M059J (cell line): ENCODE measurements at places on chromosomes 3 and 15. TPM values are rescaled to one million over a fixed set of nuclear protein-coding genes. Genes with fewer than 3 reads are reported as not detected.
A peak's percentile ranks its signal among the peaks of the same experiment; 100 is the strongest.

The SH3GL3 gene
- 0.27 TPM in 1 of 2 replicates, not detected in the other for total RNA-seq

The TM6SF1 gene
- total RNA-seq: 0.52 and 1.1 TPM in 2 replicates

The RAB8B gene
- total RNA-seq: 37.8 and 48.5 TPM in 2 replicates

The DCUN1D1 gene
- total RNA-seq: 27.7 and 33.4 TPM in 2 replicates

- peak; percentile 39 for DNase-seq
These were observed 23.7 kb downstream of the CFAP92 start for GRCh38 chr3:128969993-128970739.

- no peak for DNase-seq
These were observed 16.7 kb upstream of the SLC7A14 start for GRCh38 chr3:170602556-170602955.

DNA sequence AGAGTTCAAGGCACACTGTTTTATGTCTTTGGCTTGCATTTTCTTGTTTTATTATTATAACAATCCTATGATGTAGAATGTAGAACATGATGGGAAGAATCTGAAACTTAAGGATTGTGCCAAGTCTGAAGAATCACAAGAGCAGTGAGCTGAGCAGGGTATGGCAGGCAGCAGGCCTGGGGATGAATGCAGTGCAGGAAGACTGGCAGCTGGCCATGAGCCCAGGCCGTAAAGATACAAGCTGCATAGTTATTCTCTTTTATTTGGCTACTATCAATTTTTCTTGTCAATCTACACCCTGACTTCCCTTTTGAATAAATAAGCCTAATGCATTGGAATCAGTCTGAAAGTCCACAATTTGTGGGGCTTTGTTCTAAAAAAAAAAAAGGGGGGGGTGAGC lies 89.6 kb upstream of the ARPP21 start:
- DNase-seq: no peak

- no peak for DNase-seq
These were observed 32.8 kb downstream of the SCN5A start for GRCh38 chr3:38616658-38617057.

DNA sequence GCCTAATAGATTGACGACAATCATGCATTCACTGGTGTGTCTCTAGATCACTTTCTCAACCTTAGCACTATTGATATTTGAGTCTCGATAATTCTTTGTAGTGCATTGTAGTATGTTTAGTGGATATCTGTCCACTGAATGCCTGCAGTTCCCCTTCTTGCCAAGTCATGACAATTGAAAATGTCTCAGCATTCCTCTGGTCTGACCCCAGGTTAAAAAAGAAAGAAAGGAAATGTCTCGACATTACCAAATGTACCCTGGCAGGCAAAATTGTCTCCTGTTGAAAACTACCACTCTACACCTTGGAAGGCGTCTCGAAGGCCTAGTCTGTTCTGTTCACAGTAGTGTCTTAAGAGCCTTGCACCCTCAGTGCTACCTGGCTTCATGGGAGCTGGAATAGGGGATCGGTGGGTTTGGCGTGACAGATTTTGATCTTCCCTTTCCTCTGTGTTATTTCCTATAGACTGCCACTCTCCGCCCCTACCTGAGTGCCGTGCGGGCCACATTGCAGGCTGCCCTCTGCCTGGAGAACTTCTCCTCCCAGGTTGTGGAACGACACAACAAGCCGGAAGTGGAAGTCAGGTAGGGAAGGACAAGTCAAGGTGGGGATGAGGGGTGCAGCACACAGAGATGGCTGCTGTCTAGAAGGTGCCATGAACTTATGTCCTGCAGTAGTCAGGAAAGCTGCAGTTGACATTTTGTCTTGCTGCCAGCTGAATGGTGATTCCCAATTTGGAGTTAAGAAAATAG lies 4.5 kb downstream of the ARPC4 start:
- DNase-seq: no peak

DNA sequence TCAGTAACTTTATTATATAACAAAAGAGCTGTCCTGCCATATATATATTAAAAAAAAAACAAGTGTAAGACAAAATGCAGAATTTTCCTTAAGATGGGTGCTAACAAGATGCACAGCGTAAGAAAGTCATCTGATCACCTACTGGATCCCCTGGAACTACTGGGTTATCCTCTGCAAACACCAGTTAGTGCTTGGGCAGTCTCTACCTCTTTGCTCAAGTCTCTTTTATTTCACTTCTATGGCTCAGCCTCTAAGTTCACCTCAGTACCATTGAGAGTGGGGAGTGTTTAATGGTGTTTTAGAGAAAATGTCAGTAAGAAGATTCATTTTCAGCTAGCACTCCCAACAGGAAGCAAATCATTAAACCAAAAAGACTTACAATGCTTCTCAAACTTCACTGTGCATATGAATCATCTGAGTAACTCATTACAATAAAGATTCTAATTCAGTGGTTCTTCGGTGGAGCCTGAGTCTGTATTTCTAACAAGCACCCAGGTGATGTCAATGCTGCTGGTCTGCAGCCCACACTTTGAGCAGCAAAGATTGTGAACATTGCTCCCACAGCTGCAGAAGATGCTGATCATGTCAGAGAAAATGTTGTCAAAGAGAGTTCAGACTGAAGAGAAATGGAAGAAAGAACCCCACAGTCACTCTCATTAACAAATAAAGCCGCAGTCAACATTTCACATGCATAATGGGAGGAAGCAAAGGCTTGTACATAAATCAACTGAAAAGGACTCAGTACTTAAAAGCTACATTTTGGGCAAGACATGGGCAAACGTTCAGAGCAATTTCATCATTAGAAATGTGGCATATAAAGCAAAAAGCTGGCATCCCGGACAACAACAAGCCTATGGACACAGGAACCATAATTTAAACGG lies 227.1 kb upstream of the ATP11B start:
- peak; percentile 19 for DNase-seq

- no peak for DNase-seq
These were observed 6.4 kb upstream of the AGBL1 start for GRCh38 chr15:86073281-86073680.

DNA sequence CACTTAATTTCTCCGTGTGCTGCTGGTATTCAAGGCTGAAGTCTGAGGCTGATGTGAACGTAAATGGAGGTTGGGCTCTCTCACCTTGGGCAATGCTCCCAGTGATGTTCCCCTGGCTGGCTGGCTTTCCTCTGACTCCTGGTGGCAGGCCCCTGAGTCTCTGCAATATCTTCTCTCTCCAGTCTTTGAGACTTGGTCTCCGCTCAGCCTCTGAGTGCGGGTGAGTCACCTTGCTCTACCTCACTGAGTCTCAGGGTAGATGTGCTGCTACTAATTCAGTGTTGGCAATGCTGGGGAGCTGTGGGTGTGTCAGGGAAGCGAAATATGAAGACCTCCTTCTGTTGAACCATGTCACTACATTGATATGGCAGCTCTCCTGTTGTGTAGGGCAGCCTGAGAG lies 31.3 kb upstream of the TRIM59 start:
- DNase-seq: peak; percentile 39

DNA sequence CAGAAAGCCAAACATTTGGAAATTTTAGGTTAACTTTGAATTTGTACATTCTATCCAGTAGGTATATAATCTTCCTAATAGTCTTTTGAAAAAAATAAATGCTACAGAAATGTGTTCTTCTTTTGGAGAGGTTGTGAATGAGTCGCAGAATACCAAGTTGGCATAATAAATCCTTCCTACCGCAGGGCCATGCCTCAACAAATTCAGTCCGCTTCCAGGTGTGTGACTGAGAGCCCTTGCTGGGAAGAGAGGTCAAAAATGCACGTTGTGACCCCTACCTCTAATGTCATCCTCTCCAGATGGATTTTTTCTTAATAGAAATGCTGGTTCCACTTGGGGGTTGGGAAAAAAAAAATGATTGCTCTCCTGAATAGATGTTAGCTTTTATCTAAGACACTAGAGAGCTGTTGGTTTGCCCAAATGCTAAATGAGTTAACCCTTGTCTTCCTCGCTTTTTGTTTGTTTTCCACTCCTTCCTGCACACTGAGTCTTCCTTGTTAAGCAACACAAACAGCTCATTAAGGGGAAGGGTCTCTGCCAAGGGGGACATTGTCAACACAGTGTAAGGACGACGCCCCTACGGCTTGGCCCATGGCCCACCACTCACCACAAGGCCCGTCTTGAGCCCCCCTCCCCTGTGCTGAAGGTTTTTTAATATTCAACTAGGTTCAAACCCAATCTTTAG lies 33.9 kb downstream of the RLBP1 start:
- DNase-seq: no peak

DNA sequence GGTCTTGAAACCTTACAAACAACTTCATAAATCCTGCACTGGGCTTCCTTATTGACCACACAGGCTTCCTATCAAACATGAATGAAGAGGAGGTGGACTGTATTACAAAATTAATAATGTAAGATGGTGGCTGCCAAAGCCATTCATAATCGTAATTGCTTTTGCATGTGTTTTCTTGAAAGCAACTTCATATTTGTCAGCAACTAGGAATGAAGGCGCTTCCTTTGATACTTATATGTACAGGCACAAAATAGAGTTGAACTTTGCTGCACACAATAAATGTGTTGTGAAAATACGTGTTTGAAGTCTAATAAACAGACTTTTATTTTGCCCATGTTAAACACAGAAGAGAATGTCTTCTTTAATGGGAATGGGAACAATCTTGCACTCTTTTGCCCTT lies 72.1 kb upstream of the OXTR start:
- DNase-seq: no peak

DNA sequence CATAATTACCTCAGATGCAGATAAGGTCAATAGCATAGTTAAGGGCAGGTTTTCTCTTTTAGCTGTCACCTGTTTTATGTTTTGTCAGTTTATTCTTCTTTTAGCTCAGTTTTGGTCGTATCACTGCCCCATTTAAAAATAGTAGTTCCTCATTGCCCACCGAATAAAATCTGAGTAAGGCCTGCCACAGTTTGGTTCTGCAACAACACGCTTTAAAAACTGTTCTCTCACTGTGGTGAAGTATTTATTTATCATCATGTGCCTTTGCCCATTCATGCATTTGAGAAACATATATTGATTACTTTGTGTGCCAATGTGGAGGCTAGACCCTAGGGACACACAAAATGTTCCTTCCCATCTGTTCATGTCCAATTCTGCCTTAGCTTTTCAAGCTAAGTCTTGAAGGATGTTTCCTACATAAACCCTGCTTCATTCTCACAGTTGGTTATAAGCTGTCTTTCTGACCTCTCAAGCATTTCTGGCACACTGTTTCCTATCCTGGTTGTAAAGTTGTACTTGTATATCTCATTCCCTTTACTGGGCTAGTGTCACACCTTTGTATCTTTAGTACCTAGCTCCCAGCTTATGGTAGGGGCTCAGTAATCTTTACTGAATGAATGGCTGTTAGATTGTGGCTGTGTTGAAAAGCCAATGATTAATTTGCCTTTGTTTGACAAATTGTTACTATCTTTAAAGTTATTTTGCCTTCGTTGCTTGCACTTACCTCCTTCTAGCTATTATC lies 23.9 kb downstream of the AKAP13 start:
- no peak for DNase-seq

DNA sequence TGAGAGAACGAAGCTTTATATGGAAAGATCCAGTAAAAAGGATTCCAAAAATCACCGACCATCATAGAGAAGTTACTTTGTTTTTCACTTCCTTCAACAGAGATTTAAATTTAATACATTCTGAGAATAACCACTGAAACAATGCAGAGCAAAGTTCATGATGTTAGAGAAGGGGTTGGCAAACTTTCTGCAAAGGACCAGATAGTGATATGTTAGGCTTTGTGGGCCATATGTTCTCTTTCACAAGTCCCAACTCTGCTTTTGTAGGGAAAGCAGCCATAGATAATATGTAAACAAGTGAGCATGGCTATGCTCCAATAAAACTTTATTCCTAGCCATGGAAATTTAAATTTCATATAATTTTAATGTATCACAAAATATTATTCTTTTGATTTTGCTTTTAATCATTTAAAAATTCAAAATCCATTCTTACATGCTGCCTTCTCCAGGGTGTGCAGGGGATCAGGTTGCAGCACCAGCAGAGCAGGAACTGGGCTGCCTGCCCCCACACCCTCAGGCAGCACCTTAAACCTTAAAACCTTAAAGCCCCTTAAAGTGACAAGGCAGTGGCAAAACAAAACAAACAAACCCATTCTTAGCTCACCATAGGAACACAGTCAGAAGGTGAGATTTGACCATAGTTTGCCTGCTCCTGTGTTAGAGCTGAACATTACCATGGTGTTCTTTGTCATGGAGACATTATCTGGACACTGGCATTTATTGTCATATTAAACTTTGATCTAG lies 16.9 kb upstream of the IGSF10 start:
- peak; percentile 48 for DNase-seq

DNA sequence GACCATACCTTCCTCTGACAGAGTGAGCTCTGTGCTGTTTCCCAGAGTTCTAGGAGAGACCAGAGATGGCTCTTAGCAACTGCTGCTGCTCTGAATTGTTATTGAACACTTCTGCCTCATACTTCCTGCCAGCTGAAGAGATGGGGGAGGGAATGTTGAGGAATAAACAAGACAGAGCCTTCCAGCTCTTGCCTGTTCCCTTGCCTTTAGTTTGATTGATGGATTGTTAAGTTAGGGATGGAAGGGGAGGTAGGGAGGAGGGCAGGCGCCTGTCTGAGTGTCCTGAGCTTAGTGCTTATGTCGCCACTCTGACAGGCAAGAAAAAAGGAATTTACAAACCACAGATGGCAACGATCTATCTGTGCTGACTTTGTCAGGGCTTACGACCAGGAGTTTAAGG lies 42.8 kb downstream of the ZNF609 start:
- peak; percentile 77 for DNase-seq

DNA sequence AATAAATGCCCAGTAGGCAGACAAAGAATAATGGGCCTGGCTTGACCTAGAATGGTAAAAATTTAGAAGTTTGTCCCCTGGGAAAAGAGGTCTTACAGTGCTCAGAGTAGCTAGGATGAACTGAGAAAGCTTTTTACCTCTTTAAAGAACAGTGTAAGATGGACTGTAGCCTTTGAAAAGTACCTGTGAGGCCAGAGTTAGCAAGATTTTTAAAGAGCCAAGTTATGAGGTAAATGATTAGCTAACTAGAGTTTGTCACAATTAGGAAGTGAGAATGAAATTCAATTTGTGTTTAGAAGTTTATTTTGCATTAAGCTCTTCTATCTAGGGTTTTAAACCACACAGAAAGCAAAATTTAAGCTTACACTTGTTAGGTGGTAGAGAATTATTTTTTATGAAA lies 480.9 kb downstream of the ZIC1 start:
- DNase-seq: no peak

GRCh38 chr15:47503876-47504275 lies 213.4 kb upstream of the SEMA6D start:
- no peak for DNase-seq
